Activated CD8-positive, alpha-beta memory T cell treated with anti-CD3 and anti-CD28 coated beads for 1 hour (primary cell): ENCODE measurements at places on chromosomes 3 and 15.

DNA sequence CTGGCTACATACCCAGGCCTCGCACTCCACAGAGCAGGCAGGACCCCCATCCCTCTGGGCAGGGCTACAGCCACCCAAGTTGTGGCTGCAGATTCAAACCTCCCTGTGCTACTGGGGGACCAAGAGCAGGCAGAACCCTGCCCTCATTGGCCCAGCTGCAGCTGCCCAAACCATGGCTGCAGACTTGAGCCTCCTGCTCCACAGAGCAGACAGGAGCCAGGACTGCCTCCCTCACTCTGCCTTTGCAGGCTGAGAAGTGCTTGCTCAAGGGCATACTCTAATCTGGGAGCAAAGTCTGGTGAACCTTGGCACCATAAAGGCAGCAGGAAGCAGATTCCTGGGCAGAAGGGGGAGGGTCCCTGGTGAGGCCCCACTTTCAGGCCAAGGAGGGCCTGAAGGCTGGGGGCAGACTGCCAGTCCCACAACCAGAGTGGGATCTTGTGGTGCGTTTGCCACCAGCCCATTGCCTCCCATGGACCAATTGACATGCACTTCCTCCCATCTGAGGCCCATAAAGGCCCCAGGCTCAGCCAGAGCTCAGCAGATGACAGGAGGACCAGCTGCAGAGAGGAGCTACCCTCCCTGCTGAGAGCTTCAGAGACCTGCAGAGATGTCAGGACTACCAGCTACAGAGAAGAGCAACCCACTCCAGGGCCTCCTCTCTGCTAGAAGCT is 64.2 kb upstream of the EPHA6 start:
- DNase-seq: no peak

GRCh38 chr3:83002869-83003445 is 1241.5 kb upstream of the GBE1 start:
- DNase-seq: no peak

DNA sequence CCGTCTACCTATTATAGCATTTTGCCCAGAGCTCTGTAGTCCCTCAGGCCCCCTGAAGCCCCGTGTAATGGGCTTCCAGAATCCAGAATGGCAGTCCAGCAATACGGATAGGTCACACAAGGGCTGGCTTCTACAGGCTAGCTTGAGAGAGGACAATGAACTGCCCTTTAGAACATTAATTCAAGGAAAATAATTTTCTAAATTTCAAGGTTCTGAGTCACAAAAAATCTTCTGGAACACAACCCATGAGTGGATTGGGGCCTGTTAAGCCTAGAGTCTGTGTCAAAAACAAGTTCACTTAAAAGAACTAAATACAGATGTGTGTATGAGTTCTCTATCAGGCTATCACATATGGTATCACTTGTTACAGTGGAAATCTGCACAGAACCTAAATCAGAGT is 28.8 kb downstream of the DCP1A start:
- no peak for DNase-seq

- no peak for DNase-seq
Observed at GRCh38 chr3:167851171-167851570, 115.7 kb downstream of the SERPINI1 start.

DNA sequence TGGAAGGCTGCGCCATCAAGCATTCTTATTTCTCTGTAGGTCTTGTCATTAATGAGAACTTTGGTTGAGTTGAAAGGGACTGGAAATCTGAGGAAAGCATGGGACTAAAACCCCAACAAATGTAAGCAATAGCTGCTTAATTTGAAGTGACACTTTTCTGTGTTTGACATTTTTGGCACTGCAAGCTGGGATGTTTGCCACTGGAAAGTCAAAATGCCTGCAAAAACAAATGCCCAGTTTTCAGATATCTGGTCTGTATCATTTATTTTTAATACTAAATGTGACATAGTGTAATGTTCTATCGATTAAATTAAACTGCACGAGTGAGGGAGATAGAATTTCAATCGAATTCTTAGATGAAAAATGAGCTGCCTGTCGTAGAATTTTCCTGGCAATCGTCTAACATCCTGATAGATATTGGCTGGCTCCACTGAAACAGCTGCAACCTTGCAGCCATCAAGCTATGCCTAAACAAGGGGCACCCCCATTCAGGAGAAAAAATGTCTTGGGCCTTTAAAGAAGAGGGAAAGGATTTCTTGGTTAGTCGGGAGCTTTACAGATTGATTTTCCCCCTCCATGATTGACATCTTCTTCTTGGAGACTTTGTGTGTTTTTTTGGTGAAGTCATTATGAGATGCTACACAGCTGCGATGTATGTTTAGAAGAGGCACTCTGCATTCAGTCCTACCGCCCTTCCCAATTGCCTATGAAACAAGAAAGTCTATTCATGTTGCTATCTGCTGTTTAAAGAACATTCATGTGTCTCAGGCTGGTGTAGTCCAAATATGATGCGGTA is 316.7 kb upstream of the TBL1XR1 start:
- no peak for DNase-seq

DNA sequence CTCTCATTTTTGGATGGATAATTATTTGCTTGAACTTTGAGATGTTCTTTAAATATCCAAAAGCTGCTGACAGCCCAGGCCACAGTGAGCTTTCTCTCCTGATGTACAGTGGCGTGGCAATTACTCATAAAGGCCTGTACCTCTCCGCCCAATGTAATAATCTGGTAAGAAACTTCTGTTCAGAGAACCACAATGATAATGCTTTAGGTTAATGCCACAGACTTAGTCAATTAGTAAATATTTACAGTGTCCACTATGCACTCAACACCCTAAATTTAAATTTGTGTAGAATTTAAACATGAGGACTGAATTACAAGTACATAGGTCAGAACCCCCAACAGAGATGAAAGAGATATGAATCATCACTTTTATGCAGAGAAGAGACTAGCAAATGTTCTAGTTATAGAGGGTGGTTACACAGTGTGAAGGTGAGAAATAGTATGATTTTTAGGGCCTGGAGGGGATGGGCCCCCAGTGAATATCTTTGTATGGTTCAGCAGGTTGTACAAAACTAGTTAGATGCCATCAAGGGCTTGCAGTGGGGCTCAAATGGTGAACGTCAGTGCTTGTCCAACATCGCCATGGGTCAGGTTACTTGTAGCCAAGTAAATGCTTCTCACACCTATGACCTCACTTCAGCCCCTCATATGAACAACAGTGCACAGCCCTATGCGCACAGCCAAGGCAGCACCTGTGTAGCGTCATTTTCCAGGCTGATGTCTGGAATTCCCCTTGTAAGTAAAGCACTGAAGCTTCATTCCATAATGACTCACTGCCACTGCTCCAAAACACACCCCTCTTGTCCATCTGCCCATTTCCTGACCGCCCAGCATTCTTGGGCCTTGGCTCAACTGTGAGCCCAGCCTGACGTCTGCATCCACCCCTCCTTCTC is 13.3 kb downstream of the ABHD2 start:
- no peak for DNase-seq

- DNase-seq: no peak
Observed at GRCh38 chr3:14122301-14122700, 2.4 kb downstream of the CHCHD4 start.

DNA sequence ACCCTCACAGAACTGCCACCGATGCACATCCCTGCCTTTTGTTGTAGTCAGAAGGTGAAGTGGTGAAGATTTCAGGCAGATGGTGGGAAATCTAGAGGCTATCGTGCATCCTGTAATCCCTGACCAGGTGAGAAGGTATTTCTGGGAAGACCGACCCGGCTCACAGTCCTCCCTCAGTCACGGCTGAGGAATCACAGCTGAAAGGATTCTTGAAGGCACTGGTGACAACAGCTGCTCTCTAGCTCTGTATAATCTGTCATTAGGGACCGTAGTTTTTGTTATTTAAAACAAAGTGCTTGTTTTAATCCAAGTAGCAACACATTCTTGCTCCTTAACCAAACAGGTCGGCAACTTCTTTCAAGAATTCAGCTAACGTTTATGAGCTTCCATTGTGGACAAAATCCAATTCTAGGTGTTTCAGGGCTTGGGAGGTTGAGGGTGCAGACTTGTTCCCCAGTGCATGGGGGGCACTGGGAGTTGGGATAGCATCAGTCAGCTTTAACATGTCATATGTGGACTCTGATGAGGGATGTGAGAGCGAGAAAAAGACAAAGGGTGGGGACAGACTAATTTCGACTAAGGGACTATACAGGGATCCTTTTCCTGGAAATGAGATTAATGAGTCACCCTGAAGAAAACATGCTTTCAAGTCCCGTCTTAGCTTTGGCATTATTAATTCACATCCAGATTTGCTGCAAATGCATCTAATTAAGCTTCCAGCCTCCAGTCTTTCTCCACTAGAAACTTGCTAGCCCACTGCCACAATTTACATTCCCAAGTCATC is 141.0 kb upstream of the RASGRP1 start:
- DNase-seq: no peak

DNA sequence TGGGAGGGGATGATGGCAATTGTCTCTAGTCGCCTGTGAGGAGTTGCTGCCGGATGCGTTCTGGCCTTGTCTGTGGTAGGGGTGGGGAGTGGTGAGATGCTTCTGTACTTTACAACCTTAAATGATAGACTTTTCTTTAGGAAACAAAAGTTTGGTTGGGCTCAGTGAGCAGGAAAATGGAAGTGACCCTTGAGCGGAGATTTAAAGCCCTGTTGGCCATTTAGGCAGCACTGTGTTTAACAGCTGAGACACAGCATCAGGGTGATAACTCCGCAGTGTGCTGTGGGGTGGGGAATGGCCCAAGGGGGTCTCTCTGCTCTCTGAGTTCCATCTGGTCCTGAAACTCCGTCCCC is 36.6 kb downstream of the SPSB4 start:
- no peak for DNase-seq

DNA sequence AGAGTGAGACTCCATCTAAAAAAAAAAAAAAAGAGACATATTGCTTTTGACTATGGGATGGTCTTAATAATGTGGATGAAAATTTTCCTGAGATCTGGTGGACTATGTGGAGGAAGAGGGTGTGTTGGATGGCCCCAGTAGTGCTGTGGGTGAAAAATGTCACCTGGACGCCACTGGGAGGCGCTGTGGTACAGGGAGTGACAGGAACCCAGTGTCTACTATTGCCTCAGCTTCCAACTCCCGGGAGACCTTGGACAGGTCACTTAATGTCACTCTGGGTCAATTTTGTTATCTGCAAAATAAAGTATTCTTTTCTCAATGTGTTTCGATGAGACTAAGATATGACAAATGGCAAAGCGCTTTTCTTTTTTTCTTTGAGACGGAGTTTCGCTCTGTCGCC is 27.7 kb upstream of the DCP1A start:
- no peak for DNase-seq

- DNase-seq: no peak
Observed at GRCh38 chr3:175464362-175464761, 605.2 kb downstream of the NAALADL2 start.

GRCh38 chr3:127673191-127674100 is 694 bp downstream of the ABTB1 start:
- DNase-seq: peak; percentile 41

DNA sequence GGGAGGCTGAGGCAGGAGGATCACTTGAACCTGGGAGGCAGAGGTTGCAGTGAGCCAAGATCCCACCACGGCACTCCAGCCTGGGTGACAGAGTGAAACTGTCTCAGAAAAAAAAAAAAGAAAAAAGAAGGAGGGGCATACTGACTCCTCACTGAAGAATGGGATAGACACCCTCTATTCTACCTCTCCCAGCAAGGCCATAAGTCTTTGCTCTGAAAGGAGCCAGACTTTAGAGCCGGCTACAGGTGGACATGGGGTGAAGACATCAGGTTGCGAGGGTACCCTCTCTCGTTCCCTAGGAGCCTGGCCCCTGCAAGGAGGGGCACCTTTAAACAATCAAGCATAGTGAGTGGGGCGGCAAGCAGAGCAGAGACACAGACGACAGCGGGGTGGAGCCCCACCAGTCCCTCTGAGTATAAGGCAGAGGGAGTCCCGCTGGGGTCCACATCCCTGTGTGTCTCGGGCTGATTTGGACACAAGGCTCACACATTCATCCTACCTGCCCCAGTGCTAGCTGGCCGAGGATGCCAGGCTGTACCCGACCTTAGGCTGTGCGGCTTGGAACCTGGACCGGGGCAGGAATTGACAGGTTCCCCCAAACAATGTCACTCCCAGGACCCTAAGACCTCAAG is 1.1 kb downstream of the GRAMD2A start:
- no peak for DNase-seq

- DNase-seq: no peak
Observed at GRCh38 chr3:95227092-95227491, 1164.2 kb downstream of the NSUN3 start.

DNA sequence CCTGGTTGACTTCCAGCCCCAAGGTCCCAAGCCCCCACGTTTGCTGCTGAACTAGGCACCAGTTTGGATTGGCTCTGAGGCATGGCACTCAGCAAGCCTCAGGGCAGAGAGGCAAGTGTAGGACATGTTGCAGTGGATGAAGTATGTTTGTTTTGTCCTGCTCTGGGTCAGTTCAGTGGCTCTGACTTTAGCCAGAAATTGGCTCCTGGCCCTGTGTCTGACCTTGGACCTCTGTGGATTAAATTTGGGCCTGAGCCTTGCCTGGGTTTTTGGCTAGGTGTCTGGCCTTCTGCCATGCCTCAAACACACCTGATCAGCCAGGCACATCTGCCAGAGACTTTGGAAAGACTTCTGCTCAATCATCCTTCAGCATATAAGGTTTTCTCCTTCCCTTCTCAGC is 3.6 kb upstream of the MRAS start:
- DNase-seq: no peak

DNA sequence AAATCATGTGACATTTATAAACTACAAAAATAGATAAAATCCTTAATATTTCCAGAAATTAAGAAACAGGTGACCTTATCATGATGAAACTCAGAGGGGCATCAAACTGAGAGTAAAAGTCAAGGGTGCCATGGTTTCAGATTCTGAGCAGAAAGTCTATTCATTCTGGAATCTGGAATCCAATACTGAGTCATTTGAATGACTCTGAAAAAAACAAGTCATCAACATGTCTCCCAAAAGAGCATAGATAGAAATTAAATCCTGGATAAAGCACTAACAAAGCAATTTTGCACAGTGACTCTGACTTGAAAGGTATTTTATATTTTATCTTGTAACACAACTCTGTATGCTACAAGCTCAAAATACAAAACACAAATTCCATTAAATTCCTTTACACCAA is 23.4 kb downstream of the STAC start:
- no peak for DNase-seq

GRCh38 chr3:177746337-177746933 is 549.2 kb upstream of the TBL1XR1 start:
- no peak for DNase-seq

- DNase-seq: no peak
Observed at GRCh38 chr3:12487336-12487735, 3.1 kb downstream of the TSEN2 start.

GRCh38 chr3:40213556-40213955 is 96.0 kb upstream of the EIF1B start:
- DNase-seq: no peak

- DNase-seq: no peak
Observed at GRCh38 chr15:59413577-59413976, 24.4 kb upstream of the FAM81A start.

GRCh38 chr15:85008474-85009260 is 27.0 kb downstream of the PDE8A start:
- no peak for DNase-seq
